ENCODE measurements at places on chromosomes 6 and 20.

DNA sequence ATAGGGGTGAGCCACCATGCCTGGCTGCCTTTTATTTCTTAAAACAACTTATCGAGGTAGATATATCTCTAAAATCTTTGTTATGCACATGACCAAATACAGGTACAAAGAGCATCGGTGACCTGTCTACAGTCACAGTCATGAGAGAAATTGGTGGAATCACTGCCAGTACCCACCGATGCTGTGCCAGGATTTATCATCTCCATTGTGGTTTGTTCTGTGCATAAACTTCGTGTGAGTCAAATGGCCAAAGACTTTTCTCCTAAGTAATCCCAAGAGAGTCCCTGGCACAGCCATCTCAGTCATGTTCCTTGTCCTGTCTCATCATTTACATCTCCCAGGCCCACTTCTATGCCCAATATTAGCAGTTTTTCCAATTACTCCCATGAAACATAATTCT is 9.0 kb downstream of the GSTA3 start:
- DNase-seq, result no peak

GRCh38 chr20:8951164-8951563 is 117.7 kb upstream of the PLCB4 start:
- DNase-seq, result no peak

DNA sequence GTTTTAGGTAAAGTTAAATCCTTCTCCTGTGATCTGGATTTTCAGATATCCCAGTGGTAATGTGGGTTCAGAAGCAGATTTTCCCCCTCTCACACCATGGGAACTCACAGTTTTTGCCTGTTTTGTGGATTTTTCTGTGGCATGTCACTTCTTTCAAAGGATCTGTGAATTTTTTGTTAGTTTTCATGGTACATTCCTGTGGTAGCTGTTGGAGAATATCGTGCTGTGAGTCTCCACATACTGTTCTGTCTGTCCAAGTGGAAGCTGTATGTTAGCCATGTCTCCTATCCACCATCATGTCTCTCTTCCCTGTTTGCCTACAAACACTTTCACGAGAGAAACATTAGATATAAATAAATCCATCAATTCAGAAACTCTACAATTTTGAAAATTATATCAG is 378.7 kb upstream of the ADGRB3 start:
- DNase-seq, result no peak

GRCh38 chr6:54204921-54205591 is 93.8 kb downstream of the MLIP start:
- peak; percentile 75 for DNase-seq

DNA sequence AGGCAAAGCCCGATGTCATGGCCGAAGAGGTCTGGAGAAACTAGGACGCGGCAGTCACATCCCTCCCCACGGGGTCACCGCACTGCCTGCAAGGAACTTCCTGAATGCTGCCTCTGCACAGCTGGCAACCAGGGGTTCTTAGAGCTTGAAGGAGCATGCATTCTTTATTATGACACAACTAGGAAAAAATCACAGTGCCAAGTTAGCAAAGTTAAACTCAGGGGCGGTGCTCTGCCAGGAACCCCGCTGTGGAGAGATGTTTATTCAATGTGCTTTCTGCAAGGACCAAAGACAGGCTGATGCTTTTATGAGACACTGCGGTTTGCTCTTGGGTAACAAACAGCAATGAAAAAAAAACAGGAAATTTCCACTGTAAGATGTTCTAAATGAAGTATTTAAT is 287.3 kb upstream of the FOXQ1 start:
- peak; percentile 49 for DNase-seq

- DNase-seq, result no peak
These were observed 16.8 kb upstream of the FUCA2 start for GRCh38 chr6:143528164-143528811.

DNA sequence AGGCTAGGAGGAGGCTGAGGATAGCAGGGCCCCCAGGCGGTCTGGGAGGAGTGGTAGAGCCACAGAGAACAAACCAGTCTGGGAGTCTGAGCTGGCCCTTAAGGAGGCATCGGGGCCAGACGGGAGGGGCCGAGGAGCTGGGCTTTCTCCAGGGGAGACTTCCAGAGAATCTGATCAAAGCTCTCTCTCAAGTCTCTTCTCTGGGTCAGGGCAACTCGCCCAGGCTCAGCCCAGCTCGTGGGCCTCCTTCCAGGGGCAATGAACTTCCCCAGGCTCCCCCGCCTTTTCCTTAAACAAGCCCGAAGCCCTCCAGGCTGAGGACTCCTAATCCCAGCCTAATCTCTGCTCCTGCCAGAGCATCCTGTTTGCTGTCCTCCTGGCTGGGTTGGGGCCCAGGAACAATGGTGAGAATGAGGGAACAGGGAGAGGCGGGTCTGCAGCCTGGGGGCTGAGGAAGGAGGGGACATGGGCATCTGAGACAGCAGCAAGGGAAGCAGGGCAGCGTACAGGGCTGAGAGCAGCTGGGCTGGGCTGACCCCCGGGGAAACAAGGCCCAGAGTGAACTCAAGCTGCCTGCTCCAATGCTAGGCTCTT is 173.6 kb downstream of the ANKRD60 start:
- DNase-seq, result peak; percentile 82

DNA sequence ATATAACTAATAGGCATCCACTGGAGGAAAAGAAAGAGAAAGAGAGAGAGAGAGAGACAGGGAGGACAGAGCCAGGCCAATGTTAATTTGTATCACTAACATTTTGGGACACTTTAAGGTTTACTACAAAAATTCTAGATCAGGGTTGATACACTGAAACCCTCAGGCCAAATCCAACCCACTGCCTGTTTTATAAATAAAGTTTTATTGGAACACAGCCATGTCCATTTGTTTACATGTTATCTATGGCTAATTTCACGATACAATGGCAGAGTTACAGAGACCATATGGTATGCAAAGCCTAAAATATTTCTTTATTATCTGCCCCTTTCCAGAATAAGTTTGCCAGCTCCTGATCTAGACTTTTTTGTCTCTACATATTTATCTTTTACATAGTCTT is 263.9 kb downstream of the ZNF217 start:
- no peak for DNase-seq

- DNase-seq, result no peak
These were observed 4.7 kb downstream of the SAPCD1 start for GRCh38 chr6:31767096-31767645.

DNA sequence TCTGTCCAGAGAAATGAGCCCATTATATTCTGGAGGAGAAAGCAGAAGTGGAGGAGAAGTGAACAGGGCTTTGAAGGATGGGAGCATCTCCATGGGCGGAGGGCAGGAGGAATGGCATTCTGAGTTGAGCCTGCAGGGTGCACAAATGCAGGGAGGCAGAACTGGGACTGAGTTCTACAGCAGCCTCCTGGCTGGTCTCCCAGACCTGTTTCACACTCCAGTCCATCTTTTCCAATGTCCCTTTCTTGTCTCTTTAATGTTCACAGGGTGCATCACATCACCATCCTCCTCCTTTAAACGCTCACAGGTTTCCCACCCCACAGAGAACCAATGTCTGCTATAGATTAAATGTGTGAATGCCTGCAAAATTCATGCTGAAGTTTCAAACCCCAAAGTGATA is 302.9 kb downstream of the PTPRT start:
- no peak for DNase-seq

GRCh38 chr20:1790386-1790785 is 104.8 kb upstream of the SIRPA start:
- no peak for DNase-seq

DNA sequence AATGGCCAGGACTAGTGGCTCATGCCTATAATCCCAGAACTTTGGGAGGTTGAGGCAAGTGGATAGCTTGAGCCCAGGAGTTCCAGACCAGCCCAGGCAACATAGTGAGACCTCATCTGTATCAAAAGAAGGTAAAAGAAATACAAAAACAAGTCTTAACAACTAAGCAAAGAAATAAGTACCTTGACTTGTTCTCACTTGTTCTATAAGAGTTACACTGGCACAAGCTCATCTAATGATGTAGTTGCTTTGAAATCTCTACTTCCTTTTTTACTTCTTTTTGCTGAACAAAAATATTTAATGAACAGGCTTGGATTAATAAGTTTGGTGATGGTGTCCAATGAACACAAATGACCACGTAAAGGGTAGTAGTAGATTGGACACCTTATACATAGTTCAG is 72.2 kb downstream of the SGK1 start:
- no peak for DNase-seq

GRCh38 chr20:9480066-9480465 is 34.3 kb upstream of the LAMP5 start:
- peak; percentile 43 for DNase-seq

- DNase-seq, result no peak
These were observed 18.1 kb downstream of the TOP1 start for GRCh38 chr20:41046716-41047115.

DNA sequence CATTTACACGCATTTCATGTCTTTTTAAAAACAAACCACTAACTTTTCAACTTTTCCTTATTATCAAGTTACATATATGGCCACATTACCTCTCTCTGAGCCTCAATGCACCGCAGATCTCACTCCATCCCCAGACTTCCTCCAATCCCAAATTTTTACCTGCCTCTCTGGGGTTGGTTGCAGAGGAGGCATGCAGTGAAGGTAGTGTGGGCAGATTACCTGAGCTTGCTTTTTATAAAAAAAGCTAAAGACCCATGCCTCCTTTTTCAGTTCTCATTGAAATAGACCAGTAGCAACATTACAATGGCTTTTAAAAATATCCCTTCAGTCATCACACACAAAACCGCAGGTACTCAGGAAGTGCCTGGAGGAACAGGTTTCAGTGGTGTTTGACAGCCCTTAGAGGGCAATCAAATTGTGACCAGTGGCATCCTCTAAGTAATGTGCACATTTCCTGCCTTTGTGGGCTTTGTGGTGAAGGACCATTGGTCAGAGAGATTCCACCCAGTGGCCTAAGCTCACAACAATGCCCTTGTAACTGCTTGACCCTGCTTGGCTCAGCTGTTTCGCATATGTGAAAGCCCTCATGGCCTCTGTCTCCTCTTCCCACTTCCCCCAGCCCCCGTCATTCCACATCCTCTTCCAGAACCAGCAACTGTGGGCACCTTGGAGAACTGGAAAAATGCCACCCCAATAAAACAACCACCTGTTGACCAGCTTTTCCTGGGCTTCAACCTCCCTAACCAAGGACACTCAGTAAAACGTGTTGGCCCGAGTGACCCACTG is 30.2 kb upstream of the IL17A start:
- DNase-seq, result no peak

- DNase-seq, result no peak
These were observed 476.8 kb downstream of the EPHA7 start for GRCh38 chr6:92942549-92942948.

DNA sequence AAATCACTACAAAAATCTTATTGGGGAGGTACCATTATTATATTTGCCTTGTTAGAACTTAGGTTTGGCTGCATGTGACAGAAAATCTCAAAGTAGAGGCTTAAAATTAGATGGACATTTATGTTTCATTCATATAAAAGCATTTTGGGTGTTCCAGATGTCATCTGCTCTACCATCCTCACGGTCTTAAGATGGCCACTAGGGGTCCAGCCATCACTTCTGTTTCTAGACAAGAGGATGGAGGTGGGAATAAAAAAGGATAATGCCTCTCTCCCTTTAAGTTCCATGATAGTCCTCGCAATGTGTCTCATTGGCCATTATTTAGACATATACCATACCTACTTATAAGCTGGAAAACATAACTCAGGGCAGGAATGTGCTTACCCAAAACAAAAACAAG is 929.5 kb downstream of the KIF16B start:
- no peak for DNase-seq

DNA sequence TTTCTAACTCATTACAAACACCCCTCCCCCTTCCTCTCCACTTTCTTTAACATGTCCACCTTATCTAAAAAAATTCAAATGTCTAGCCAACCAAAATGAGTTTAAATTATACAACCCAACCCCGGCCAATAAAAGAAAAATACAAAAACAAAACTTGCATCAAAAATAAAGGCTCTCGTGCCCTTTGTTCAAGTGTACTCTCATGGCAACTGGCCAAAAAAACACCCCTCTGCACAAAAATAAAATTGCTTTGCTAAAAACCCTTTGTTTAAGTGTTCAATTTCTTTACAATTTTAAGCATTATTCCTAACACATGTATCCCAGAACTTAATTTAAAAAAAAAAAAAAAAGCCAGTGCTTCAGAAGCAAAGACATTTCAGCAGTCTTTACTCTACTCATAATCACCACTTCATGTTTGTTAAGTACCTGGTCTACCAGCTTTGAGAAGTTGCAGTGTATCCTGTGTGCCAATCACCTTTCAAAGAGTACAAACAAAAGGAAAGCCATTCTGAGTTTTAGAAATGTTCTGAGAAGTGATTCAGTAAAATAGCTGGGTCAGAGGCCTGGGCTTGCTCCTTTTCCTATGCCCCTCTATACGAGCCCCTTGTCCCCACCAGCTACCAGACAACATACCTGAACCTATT is 87.5 kb downstream of the MDN1 start:
- DNase-seq, result no peak

DNA sequence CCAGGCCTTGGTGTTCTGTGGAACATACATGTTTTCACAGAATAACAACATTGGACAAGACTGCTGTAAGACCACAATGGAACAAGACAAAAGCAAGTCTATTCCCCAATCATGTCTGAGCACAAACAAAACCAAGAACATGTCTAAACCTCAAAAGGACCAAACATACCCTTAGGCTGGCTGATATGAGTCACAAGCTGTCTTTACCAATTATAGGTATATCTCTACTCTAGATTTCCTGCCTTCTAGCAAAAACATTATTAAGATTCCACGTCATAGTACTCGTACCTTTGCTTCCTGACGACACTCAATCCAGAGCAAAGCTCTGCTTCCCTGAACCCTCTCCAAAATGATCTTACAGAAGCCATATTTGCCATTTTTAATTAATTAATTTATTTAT is 15.4 kb upstream of the L3MBTL1 start:
- DNase-seq, result no peak

GRCh38 chr6:81751388-81752083 is 945 bp downstream of the TENT5A start:
- DNase-seq, result peak; percentile 80

- DNase-seq, result no peak
These were observed 69.9 kb downstream of the SESN1 start for GRCh38 chr6:109024784-109025183.

GRCh38 chr6:125301435-125302391 is at the start of gene HDDC2:
Gene HDDC2 (minus strand): TSS chr6:125301967. CDS start chr6:125301932, 35 bp downstream.
- DNase-seq, result peak; percentile 86

- DNase-seq, result no peak
These were observed 47.8 kb downstream of the ATP9A start for GRCh38 chr20:51720384-51720783.

GRCh38 chr20:14829906-14830305 is 492.5 kb upstream of the FLRT3 start:
- peak; percentile 63 for DNase-seq

GRCh38 chr6:41367700-41368099 is 32.3 kb downstream of the NCR2 start:
- peak; percentile 93 for DNase-seq

GRCh38 chr6:126440923-126441322 is 101.0 kb downstream of the CENPW start:
- DNase-seq, result no peak
